ENCODE measurements at places on chromosomes 16 and 17. TPM values are rescaled to one million over a fixed set of nuclear protein-coding genes. Genes with fewer than 3 reads are reported as not detected.

The PLK1 gene
- total RNA-seq = 25.0 TPM

DNA sequence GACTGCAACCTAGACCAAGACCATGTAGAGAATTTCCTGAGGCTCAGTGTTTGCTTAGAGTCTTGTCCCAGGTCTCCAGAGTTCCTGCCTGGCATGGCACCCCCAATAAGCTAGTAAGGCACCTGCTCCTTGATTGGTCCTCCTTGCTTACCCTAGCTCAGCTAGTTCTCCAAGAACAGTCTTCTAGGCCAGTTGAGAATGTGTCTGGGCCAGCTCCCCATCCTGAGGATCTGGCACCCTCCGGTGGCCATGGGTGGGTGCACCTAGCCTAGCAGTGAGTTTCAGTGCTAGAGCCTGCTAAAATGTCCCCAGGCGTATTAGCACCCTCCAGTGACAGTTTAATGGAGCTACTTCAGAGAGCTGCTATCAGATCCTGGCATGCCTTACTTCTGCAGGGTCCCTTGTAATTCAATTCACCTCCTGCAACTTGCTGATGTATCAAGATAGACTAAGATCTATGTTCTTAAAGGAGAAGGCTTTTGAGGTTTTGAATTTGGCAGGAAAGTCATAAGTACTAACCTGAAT lies 44.4 kb upstream of the MED13 start:
- no peak for DNase-seq

- no peak for DNase-seq
Measured at GRCh38 chr17:74723891-74724290, 11.2 kb upstream of the CD300LF start.

DNA sequence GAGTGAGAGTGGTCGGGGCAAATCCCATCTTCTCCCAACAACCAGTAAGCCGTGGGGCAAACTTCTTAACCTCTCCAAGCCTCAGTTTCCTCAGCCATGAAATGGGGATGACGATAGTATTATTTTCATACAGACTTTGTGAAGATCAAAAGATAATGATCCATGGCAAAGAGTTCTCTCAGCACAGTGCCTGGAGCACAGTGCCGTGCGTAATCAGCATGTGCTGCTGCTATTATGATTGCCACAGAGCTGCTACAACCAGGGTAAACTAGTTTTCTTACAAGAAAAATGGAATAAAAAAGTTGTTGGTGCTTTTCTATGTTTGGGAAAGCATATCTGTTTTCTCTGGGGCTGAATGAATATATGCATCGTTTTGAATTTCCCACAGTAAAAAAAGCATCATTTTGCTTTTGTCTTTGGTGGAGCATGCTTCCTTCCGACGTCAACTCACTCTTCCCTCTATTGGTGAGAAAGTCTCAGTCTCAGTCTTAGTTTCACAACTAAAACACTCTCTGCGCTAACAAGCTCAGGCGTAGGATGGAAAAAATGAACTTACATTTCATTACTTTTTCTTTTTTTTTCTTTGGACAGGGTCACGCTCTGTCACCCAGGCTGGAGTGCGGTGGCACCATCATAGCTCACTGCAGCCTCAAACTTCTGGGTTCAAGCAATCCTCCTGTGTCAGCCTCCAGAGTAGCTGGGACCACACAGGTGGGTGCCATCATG lies 37.2 kb downstream of the CDK5R1 start:
- no peak for DNase-seq

The PPP1R1B gene
- total RNA-seq = not detected

The RAI1 gene
- 38.1 TPM for total RNA-seq

DNA sequence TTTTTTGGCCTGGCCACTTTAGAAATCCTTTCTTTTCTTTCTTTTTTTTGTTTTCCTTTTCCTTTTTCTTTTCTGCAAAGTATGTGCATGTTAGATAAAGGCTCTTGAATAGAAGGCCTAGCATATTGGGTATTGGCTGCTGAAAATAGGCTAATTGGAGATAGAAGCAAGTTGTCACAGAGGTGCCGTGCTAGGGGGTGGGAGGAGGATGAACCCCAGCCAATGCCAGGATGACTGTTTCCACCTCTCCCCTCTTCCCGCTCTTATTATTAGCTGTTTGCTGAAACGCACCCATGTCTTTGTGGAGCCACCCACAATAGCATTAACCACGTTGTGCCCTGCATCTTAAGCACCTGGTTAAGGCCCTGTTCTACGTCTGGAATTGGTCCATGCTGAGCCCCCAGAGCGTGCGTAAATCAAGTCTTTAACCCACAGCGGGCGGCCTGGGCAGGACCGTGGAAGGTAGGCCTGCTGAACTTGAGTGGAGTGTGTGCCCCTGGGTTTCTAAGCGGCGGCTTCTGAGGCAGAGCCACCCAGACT lies 123.6 kb downstream of the MSI2 start:
- DNase-seq = no peak

DNA sequence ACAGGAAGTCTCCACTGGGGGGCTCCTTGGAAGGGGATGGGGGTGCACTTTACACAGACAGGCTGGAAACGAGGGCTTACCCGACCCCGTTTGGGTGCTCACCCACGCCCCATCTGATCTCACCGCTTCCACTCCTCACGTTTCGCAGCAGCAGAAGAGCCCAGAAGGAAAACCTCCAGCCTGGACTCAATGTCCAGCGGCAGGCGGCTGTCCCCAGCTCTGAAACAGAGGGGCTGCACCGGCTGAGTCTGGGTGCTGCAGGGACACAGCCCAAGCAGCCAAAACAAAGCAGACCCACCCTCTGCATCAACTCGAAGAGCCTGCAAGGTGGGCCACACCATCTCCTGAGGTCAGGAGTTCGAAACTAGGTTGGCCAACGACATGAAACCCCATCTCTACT lies 3.9 kb downstream of the MEAK7 start:
- DNase-seq = no peak

DNA sequence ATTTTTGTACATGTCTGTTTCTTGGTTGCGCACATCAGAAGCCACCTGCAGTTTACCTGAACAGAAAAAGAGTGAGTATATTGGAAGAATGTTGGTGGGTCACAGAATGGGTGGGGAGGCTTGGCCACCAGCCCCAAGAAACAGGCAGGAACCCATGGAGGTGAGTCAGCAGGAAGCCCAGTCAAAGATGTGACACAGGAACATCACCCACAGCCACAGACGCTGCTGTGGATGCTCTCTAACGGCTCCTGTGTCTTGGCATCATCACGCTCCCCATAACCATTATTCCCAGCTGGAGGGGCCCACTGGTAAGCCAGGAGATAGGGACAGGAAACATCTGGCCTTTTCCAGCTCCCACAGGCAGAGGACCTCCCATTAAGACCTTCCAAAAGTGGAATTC lies 94.0 kb upstream of the WSB1 start:
- no peak for DNase-seq

The SPECC1 gene
- 7.3 TPM for total RNA-seq

DNA sequence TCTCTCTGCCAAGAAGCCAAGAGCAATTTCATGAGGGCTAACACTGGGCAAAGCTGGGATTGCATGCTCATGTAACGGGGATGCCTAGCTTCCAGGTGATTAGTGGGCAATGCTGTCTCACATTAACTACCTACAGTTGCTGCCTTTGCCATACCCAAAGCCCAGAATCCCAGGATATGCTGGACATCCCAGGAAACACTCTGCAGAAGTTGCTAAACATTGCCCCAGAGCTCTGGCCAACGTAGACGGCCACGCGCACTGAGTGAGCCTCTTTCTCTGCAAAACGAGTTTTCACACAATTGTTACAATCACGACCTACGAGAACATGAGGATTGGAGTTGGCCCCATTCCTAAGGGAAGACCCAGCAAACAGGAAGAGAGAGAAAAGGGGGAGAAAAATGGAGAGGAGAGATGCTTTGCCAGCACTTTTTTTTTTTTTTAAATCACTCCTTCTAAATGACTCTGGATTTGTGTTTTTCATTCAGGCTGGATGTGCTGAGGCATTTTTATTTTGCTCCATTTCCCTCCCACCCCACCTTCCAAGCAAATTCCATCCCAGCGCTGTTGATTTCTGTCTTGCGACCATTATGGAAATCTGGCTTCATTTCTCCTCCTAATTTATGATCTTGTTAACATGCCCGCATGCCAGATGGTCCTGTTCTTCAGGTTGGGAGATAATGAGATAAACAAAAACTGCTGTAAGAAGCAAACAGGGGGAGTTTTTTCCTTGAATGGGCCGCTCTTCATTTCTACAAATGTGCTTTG lies 112.8 kb upstream of the DNAH9 start:
- no peak for DNase-seq

DNA sequence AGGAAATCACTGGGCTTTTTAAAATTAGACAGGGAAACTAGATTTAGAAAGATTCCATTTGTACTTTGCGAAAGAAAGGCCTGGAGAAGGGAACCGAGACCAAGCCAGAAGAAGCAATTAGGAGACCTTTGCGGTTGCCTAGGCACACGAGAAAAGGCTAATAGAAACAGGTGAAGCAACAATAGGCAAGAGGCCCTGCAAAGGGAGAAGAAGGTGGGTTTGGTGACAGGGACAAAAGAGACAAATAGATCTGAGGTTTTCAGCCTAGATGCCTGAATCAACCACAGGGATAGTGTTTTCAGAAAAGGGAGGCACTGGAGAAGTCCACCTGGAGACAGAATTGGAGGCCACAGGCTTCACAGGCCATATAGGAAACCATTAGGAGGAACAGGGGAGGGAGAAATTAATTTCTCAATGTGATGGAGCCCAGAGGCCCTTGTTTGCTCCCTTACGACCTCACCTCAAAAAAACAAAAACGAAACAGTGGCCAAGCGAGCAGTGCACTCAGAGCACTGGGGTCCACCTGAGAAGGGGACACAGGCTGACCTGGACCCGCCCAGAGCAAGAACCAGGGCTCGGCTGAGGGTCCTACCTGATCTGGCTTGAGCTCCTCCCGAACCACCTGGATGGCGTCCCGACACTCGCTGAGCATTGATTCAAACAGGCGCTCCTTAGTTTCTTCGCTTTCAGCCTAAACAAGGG lies 22.3 kb downstream of the SRP68 start:
- DNase-seq = no peak

DNA sequence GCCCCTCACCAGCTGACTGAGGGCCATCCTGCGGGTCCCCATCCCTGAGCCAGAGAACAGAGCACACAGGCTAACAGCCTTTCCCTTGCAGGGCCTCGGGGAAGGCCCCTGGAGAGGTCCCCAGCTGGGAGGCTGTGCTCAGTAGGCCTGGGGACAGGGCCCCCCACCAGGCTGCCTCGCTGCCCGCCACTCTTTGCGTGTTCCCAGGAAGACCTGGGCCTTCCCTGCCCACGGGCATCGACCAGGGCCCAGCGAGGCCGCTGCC lies 785 bp downstream of the HID1 start:
- DNase-seq = no peak

The ENPP7 gene
- total RNA-seq = not detected

DNA sequence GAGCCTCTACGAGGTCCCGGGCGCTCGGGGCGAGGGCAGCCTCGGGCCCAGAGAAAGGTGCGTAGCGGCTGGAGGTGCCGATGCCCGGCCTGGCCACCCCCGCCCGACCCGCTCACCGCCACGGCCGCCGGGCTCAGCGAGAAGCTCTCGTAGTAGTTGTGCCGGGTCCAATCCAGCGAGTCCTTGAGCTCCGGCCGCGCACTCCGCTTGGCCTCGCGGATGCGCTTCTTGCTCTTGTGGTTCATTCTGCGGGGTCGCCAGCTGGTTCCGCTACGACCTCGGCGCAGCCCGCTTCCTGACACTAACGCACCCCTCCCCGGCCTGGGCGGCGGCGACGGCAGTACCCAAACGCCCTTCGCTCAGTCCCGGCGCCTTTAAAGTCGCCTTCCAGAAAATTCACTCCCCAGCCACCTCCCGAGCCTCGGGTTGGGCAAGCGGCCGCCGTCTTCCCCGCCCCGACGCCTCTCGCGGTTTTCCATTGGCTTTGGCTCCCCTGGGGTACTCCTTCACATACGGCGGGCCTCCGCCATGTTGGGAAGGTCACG lies at the start of gene JMJD6:
TSS of gene JMJD6 (minus strand) at position 376 of the 545 bp plus-strand sequence. CDS start at position 245, 131 bp downstream.
- DNase-seq = no peak

The ITGAX gene
- total RNA-seq = 0.23 TPM

The KRT36 gene
- not detected for total RNA-seq

Measured in glomerular endothelial cell (primary cell).